ENCODE measurements at places on chromosomes 2 and 18.

DNA sequence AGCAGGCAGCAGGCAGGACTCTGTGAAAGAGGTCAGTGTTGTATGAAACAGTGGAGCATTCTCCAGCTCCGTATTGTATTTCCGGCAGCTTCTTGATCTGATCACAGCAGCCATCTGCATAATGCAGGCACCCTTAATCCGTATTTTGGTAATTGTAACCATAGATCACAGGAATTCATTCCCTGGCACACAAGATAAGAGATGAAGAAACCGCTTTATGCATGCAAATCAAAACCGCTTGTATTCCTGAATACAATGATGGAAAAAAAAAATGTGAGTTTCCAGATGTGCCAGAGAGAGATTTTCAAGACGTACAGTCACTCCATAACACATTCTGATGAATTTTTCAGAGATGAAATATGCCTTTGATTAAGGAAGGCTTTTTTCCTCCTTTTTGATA is 221.3 kb downstream of the ACKR3 start:
- DNase-seq, result no peak

DNA sequence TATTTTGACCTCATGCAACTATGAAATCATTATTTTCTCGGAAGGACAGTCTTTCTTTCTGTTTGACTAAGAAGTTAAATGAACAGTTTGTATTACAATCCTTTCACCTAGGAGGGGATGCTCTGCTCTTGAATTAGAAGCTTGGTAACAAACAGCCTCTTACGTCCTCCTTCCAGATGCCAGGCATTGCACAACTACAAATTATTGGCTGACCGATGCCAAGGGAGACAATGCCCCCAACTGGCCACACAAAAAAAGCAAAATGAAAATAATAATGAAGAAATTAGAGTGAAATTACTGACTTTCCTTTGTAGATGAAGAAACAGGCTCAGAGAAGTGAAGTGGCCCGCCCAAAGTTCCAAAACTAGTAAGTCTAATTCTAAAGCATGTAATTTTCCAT is 177.9 kb downstream of the CYRIA start:
- DNase-seq, result no peak

- DNase-seq, result no peak
These were observed 104.1 kb downstream of the ALK start for GRCh38 chr2:29817299-29817698.

- no peak for DNase-seq
These were observed 4.4 kb downstream of the REV1 start for GRCh38 chr2:99485411-99485810.

GRCh38 chr2:38267270-38267925 is 109.7 kb downstream of the ATL2 start:
- DNase-seq, result no peak

DNA sequence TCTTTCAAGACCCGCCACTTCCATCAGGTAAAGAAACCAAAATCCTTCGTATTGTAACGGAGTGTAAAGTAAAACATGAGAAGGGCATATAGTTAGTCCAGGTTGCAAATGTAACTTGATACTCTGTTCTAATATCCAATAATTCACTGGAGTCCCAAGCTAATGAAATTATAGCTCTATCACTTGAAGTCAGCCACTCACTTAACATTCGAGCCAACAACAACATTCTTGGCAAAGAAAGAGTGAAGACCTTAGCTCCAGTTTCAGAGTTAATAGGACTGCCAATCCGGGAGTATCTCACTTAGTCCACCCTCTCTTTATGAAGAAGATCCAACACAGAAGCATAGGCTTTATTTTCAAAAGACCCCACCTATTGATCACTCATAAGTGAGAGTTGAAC is 298.0 kb upstream of the SOX11 start:
- no peak for DNase-seq

GRCh38 chr2:45004562-45005191 is 4.6 kb downstream of the SIX2 start:
- no peak for DNase-seq

DNA sequence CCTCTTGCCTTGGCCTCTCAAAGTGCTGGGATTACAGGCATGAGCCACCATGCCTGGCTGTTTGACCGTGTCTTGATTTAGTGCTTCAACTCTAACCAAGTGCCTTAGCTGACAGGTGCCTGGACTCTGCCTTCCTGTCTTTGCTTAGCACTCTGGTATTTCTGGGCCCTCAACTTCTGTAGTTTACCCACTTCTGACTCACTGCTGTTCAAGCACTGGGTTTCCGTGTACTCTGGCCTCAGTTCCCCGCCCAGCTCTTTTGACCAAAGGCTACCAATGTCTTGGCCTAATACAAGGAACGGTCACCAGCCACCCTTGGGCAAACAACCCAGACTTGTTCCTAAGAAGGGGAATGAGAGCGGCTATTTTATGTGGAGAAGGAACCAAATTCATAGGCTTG is 35.7 kb upstream of the CABLES1 start:
- DNase-seq, result no peak

DNA sequence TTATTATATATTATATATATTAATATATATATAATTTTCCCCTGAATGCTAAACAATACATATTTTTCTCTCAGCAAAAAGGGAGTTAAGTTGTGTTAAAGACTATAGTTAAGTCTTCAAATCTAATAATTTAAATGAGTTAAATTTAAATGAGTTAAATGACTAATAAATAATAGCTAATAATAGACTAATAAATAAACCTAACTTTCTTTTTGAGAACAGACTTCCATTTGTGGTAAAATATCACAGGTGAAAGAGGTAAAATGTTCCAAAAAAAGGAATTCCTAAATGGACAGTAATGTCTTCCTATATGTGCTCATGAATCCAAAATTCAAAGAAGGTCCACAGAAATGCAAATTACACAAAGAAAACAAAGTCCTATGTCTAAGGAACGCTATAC is 74.6 kb downstream of the SLC25A12 start:
- DNase-seq, result no peak

- no peak for DNase-seq
These were observed 123.2 kb downstream of the DYSF start for GRCh38 chr2:71576541-71576940.

GRCh38 chr2:75494137-75494769 is 66.5 kb downstream of the EVA1A start:
- DNase-seq, result no peak

GRCh38 chr2:37711308-37711731 is 39.9 kb upstream of the CDC42EP3 start:
- peak; percentile 43 for DNase-seq

GRCh38 chr2:113187771-113188170 is 14.0 kb downstream of the PSD4 start:
- no peak for DNase-seq

DNA sequence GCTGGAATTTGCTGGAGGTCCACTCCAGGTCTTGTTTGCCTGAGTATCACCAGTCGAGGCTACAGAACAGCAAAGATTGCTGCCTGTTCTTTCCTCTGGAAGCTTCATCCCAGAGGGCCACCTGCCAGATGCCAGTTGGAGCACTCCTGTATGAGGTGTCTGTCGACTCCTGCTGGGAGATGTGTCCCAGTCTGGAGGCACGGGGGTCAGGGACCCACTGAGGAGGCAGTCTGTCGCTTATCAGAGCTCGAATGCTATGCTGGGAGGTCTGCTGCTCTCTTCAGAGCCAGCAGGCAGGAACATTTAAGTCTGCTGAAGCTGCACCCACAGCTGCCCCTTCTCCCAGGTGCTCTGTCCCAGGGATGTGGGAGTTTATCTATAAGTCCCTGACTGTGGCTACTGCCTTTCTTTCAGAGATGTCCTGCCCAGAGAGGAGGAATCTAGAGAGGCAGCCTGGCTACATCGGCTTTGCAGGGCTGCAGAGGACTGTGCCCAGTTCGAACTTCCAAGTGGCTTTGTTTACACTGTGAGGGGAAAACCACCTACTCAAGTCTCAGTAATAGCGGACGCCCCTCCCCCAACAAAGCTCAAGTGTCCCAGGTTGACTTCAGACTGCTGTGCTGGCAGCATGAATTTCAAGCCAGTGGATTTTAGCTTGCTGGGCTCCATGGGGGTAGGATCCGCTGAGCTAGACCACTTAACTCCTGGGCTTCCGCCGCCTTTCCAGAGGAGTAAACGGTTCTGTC is 301.1 kb downstream of the ERBB4 start:
- DNase-seq, result no peak

- no peak for DNase-seq
These were observed 102.5 kb downstream of the FMNL2 start for GRCh38 chr2:152437276-152438108.
